Bronchial epithelial cell (primary cell): ENCODE measurements at places on chromosomes 1 and 21. TPM values are rescaled to one million over a fixed set of nuclear protein-coding genes. Genes with fewer than 3 reads are reported as not detected.

Gene OR10J4
- total RNA-seq: not detected in 2 replicates

Gene LCK
- total RNA-seq: 0.26 TPM in 1 of 2 replicates, not detected in the other

Gene SPATA45
- not detected in 2 replicates for total RNA-seq

Gene CD247
- total RNA-seq: not detected in 2 replicates

Gene TEX38
- total RNA-seq: not detected in 2 replicates

Gene DMRTA2
- 4.2 and 7.4 TPM in 2 replicates for total RNA-seq

Gene CATSPERE
- under 0.01 and 0.13 TPM in 2 replicates for total RNA-seq

Gene FLVCR1
- 4.5 and 6.8 TPM in 2 replicates for total RNA-seq

Gene SLC35F3
- total RNA-seq: 0.13 and 0.79 TPM in 2 replicates

Gene C4BPA
- total RNA-seq: not detected in 2 replicates

Gene TCHH
- total RNA-seq: under 0.01 TPM in 2 replicates

Gene ACADM
- 13.7 TPM in 2 replicates for total RNA-seq

Gene PRDM16
- 0.79 and 13.4 TPM in 2 replicates for total RNA-seq

Gene CLCC1
- 18.7 and 31.3 TPM in 2 replicates for total RNA-seq

Gene SMCP
- total RNA-seq: not detected in 2 replicates

Gene FMN2
- total RNA-seq: under 0.01 TPM in 1 of 2 replicates, not detected in the other
